ENCODE measurements at places on chromosomes 5 and 9.

DNA sequence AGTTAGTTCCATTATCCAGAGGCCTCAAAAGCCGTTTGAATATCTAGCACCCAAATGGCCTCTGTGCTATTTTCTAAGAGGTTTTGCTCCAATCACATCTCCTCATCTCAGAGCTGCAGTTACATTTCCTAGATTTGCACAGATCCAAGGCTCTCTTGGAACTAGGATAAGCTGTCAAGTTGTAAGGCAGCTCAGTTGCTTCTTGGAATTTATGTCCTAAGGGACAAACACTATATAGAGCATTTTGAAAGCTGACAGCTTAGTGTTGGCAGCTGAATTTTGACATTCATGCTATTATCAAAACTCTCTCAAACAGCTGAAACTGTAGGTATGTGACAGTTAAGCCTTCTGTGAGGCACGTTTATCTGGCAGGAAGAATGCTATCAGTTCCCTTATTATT lies 97.0 kb downstream of the MACIR start:
- DNase-seq, result no peak

DNA sequence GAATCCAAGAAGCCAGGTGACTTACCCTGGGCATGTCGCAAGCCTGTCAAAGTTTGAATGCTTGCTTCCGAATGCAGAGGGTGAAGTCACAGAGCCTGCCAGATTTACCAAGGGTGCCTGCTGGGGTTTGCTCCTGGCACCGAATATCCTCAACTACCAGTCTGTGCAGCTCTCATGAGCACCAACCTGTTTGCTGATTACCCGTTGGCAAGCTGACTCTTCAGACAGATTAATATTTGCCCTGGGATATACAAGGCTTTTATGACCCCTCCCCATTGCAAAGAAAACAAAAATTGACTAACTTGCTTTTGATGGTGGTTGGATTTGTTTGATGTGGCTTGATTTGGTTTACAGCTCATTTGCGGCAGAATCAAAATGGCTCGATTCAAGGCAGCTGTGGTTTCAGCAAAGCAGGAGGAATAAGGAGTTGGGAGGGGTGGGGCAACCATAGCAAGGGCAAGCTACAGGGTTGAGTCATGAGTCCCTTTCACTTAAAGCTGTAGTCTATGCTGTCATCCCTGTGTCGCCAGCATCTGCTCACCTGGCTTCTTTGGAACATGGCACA lies 82.3 kb upstream of the AGXT2 start:
- DNase-seq, result peak; percentile 23

- no peak for DNase-seq
Measured at GRCh38 chr9:110257097-110257841, 962 bp upstream of the TXN start.

DNA sequence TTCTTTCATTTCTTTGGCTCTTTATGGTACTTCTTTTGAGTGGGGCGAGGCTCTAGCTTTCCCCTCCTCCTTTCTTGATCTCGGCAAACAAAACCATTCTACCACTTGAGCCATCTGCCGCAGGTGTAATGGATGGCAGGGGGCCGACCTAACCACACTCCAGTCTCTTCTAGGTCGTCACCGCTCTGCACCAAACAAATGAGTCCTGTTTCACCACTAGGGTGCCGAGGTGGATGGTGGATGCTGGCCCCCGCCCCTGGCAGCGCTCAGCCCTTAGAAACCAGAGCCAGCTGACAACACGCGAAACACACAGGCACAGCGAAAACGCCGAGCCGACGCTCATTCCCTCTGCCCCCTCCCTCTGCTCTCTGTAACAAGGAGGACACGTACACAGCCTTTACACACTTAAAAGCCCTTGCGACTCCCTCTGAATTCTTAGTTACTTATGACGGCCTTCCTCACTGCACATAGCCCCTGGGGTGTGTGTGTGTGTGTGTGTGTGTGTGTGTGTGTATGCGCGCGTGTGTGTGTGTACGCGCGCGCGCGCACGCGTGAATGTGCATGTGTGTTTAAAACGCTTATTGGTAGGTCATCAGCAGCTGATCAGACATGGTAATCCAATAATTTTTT lies 199.4 kb downstream of the MEF2C start:
- no peak for DNase-seq

GRCh38 chr9:87740209-87740608 lies 14.3 kb downstream of the CTSL start:
- no peak for DNase-seq

DNA sequence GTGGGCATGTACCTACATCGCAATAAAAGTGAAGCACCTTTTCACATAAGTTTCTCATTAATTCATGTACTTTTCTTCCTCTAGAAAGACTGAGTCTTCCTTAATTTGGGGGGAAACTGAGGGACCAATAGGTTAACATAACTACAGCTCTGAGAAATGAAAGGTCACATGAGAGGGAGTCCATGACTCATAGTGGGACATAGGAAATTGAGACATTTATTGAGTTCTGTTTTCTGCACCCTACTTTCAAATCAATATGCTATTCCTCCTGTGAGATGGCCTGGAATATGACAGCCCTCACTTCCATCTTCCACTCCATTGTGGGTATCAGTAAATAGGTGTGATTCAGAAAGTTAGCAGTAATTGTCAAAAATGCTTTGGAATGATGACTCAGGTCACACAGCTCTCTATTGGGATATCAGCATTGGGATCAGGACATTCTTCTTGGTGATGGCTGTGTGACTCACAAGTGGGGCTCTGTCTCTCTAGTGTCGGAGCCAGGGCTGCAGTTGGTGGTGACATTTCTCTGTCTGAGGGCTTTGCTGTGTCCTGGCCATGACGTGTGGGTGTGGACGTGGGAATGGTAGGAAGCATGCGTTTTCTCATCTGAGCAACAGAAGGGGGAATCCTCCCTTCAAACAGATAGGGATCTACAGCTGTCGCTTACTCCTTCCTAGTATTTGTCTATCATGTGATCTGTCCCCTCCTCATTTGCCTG lies 125.0 kb downstream of the TRIO start:
- no peak for DNase-seq

DNA sequence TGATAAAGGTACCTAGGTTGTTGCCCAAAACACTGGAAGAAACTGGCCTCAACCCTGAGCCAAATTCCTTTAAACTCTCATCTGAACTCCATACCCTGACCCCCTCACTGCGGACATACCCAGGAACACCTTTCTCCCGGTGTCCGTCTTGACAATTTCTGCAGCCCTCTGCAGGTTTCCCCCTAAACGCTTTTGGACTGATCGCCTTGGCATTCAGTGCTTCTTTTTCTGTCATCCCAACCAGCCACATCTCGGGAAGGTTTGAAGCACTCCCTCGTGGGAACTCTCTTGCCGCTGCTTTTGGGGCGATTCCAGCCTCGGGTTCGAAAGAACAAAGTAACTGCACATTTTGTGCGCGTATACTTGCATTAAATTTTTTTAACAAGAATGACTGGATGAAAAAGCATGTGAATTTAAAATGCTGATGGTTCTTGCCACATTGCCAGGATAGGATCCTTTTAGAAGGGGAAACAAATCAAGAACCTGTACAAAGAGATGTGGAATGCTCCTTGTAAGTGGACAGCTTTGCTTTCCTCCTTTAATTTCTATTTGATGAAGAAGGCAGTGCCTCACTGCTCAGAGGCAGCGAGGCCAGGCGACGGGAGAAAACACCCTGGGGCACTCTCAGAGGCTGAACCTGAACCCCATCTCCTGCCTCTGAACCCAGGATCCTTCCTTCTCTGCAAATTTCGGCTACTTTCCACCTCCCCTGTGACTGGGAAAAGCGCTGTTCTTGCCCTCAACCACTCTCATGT lies 615 bp downstream of the PSMD5 start:
- DNase-seq, result no peak

DNA sequence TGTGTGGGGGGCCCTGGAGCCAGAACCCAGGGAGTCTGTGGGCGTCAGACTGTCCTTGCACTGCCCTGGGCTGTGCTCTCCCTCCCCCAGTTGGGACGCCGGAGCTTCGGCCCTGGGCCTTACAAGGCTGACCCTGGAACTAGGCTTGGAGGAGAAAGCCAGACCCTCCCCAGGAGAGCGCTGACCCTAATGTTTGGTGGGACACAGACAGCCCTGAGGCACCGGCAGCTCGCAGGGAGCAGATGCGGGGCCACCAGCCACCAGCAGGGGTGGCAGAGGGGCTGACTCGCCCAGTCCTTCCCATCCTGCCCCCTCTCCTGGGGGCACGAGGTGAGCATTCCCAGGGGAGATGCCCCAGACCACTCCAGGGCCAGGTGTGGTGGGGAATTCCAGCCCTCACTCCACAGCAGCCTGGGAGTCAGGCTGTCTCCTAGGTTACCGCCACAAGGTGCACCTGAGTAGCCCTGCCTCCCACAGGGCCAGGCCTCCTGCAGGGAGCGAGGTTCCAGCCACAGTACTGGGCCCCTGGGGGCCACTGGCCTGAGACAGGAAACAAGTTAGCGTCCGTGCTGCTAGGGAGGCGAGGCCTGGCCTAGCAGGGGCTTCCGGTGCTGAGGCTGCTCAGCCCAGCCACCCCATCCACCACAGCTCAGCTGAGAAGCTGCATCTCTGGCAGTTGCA lies 134.6 kb downstream of the OLFM1 start:
- DNase-seq, result no peak

- no peak for DNase-seq
Measured at GRCh38 chr5:114362197-114362976, 517 bp downstream of the KCNN2 start.
